CD4-positive, alpha-beta memory T cell (primary cell): ENCODE measurements at places on chromosomes 3 and 15. TPM values are rescaled to one million over a fixed set of nuclear protein-coding genes. Genes with fewer than 3 reads are reported as not detected.
A peak's percentile ranks its signal among the peaks of the same experiment; 100 is the strongest.

DNA sequence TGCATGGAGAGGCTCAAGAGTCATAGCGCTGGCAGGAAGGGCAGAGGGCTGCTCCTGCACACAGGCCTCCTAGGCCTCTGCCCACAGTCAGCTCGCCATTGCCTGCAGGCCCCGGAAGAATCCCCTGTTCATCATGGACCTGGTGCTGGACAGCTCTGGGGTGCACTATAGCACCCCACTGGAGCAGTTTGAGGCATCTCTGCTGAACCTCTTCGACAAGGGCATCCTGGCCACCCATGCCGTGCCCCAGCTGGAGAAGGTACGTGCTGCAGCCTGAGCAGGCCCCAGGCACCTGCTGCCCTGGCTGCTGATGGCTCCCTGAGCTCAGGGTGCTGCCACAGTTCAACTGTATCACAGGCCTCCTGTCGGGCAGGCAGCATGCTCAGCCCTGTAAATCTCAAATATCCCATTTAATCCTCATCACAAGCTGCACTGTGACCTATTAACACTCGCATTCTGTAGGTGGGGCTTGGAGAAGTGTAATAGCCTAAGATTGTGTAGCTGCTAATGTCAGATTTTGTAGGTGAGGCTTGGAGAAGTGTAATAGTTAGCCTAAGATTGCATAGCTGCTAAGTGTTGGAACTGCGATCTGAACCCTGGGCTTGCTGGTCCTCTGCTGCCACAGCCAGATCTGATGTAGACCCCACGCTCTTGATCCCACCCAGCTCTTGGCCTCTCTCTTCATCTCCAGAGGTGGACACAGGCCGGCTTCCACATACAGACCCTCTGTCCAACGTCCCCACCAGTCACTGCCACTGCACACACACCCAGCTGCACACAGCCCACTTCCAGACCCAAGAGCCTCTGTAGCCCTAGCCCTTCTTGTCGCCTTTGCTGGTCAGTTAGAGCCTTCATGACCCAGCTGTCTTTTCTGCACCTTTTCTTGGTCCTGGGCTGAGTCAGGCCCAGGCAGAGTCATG lies 31.9 kb downstream of the DNAH1 start:
- no peak for DNase-seq

- no peak for DNase-seq
These were observed 139.4 kb upstream of the SLC7A14 start for GRCh38 chr3:170725285-170725731.

DNA sequence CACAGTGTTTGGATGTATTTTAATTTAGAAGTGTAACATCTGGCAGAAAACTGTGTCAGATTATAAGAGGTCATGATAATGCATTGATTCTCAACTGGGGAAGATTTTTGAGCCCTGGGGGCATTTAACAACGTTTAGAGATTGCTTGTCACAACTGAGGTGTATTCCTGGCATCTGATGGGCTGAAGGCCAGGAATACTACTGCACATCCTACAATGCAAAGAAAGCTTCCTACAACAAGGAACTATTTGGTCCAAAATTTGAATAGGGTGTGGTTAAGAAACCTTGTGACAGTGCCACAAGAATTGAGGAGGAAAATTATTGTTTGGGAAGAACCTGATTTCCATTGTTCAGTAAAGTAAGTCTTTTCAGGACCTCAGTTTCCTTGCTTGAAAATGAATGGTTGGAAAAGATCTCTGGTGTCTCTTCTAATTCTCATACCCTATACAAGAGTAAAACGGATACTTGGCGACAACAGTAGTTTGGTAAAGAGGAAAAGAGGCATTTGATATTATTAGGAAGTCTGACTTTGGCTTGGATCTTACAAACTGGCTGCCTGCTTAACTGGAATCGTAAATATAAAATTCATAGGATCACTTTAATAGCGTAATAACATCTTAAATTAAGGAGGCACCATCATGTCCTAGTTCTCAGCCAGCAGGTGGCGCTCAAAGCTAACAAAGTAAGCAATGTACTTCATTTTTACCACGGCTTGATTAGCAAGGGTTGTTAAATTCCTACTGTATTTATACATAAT lies 4.3 kb downstream of the DAZL start:
- peak; percentile 74 for DNase-seq

- no peak for DNase-seq
These were observed 39.3 kb upstream of the PPP4R2 start for GRCh38 chr3:72957297-72957696.

The SLC30A4 gene
- total RNA-seq, result 3.8 TPM

The KLHL40 gene
- total RNA-seq, result not detected
